Stimulated activated CD4-positive, alpha-beta T cell treated with anti-CD3 and anti-CD28 coated beads, Interleukin-4, amount 100 ng/mL, for 48 hours (primary cell): ENCODE measurements at places on chromosomes 3 and 15.
A peak's percentile ranks its signal among the peaks of the same experiment; 100 is the strongest.

GRCh38 chr15:34855413-34855812, 60.1 kb upstream of the ACTC1 start:
- no peak for DNase-seq

DNA sequence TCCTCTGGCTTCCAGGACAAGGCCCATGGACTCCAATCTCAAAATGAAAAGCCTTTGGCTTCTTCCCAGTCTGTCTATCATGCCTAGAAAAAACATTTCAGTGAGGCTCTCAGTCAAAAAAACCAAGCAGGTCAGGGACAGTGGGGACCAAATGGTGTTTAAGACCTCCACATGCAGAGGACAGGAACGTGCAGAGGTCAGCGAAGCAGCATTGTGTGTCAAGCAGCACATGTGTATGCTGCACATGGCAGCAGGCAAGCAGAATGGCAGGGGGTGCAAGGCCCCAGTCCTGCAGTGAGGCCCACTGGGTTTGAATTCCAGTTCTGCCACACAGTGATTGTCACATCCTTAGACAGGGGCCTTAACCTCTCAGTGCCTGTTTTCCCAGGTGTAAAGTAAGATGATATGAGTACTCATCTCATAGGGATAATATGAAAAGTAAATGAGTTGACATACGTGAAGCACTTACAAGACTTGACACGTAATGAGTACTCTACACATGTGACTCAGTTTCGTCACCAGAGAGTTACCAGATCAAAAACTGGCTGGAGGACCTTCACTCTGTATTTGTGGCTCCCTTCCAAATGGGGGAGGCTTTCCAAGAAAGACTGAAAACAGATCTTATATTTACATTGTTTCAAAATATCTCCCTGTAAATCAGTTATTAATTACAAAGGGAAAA, 11.2 kb downstream of the STIMATE start:
- no peak for DNase-seq

- no peak for DNase-seq
Measured at GRCh38 chr15:85620690-85621049, 174.1 kb downstream of the KLHL25 start.

DNA sequence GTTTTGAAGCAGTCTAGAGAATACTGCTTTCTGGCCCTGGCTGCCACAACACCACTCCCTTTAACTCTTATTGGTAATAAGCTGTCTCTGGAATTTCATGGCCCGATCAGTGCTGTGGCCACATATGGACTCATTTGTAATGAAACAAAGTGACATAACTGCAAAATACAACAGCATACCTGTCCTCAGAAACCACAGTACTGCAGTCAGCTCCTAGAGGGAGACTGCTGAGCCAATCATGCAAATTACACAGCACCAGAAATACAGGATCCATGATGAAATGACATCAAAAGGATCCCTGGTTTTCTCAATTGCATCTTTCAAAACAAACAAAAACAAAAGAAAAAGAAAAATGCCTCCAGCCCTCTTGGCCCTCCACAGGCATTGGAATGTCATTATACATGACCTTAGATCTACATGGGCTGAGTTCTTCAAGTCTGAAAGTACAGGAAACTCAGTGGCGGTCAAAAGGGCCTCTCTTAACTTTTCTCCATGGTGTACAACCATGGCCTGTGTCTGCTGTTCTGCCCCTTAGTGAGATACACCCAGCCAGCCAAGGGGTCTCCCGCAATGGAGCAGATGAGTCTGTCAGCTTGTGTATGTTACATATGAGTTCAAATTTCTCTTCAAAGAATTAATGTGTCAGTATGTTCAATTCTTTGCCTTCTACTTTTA, 24.9 kb upstream of the KBTBD12 start:
- no peak for DNase-seq

DNA sequence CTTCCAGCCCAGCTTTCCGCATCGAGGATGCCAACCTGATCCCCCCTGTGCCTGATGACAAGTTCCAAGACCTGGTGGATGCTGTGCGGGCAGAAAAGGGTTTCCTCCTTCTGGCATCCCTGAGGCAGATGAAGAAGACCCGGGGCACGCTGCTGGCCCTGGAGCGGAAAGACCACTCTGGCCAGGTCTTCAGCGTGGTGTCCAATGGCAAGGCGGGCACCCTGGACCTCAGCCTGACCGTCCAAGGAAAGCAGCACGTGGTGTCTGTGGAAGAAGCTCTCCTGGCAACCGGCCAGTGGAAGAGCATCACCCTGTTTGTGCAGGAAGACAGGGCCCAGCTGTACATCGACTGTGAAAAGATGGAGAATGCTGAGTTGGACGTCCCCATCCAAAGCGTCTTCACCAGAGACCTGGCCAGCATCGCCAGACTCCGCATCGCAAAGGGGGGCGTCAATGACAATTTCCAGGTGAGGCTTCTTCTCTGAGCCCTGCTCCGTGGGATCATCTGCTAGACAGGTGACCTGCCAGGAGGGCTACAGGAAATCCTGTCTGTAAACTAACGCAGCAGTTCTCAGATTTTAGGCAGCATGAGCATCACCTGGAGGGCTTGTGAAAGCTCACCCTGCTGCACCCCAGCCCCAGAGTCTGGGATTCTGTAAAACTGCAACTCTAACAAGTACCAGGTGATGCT, 1.6 kb downstream of the THBS1 start:
- DNase-seq: no peak

GRCh38 chr3:64244011-64244942, 19.0 kb upstream of the PRICKLE2 start:
- no peak for DNase-seq

GRCh38 chr3:128804811-128805155, 74.6 kb upstream of the ACAD9 start:
- no peak for DNase-seq

GRCh38 chr3:129314386-129315222, 35.9 kb downstream of the HMCES start:
- peak; percentile 43 for DNase-seq

- no peak for DNase-seq
Measured at GRCh38 chr3:132573797-132574211, 23.3 kb upstream of the ACKR4 start.

DNA sequence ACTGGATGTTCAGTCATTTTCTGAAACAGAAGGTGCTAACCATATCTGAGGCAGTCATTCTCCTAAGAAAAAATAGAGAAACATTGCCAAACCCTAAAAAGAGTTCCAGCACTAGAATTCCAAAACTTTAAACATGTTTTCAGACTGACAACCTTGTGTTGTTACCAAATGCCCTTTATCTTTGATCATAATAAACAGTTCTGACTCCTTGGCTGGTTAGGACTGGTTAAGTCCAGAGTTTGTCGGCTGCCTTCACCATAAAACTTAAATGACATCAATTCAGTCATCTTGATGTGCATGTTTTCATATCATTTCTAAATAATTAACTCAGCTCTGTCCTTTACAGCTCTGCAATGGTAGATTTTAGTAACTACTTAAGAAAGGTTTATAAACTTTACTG, 68.0 kb downstream of the COL8A1 start:
- DNase-seq: no peak

GRCh38 chr3:171354049-171354705, 106.0 kb downstream of the TNIK start:
- no peak for DNase-seq

DNA sequence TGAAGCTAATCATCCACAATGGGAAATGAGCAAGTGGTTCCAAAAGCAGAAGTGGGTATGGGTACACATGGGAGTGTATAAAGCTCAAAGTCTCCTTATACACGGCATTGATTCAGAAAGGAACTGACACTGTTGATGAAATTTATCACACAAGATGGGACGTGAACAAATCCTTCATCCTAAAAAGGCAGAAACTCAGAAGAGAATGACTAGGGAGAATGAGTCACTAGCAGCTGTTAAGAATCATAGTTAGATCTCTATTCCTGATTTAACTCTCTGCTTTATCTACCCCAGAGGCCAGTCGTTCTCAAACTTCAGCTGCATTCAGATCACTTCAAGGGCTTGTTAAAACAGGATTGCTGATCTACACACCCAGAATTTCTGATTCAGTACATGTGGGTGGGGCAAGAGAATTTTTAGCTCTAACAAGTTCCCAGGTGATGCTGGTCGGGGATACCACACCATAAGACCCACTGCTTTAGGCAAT, 97.7 kb upstream of the PHLDB2 start:
- DNase-seq: no peak

DNA sequence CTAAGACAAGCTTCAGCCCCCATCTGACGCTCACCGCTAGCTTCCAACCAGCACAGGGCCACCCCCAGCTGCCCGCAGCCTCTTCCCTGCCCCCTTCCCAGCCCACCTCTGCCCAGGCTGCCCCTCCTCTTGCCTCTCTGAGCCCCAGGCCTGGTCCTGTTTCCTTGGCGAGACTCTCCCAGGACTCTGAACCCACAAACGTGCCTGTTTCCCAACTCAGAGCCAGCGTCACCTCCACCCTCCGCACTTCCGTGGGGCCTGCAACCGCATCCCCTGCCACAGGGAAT, 35.0 kb downstream of the ZXDC start:
- DNase-seq: no peak

- no peak for DNase-seq
Measured at GRCh38 chr3:64361962-64362735, 136.9 kb upstream of the PRICKLE2 start.

DNA sequence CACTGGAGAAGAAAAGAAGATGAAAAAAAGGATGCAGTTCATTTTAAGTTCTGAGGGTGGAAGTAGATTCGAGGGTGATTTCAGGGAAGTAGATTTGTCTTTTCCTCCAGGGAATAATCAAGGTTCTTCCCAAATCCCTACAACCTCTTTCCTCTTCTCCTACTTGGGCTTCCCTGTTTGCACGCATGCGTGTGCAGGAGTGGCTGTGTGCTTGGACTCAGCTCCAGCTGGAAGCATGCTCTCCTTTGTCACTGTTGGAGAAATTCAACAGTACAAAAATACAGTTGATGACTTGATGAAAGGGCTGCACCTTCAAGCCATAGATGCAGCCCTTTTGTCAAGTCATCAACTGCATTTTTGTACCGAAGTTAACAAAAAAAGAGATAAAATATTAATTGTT, 3.8 kb downstream of the OR5K2 start:
- DNase-seq: no peak

GRCh38 chr3:17755836-17756235, 13.4 kb upstream of the TBC1D5 start:
- no peak for DNase-seq

GRCh38 chr3:128701342-128702212, 24.4 kb upstream of the RAB7A start:
- DNase-seq: no peak

DNA sequence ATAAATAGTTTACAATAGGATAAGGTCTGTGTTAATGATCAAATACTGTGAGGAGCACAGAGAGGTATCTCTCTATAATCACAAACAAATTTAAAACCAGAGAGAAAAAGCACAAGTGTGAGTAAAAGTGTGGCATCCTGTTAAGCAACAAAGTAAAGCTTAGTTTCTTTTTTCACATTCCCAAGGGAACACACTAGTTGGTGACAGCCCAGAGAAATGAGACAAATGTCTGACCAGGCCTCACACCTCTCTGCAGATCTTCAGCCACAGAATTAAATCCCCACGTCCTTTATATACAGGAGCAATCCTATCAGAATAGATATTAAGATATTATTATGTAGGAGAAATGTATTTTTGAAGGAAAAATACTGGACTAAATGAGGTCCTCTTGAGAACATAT, 2.7 kb downstream of the FBN1 start:
- no peak for DNase-seq

DNA sequence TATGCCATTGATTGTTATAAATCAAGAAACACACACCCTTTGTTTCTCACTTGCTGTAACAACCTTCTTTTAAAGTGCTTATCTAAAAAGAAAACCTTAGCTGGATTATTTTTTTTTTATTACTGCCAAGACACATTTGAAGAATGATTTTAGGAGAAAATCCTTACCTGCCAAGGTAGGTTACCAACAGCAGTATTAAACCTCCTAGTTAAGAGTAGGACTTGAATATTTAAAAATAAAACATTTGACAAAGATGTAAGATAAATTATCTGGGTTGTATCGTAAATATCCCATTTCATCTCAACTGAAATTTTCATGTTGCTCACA, 192.1 kb downstream of the PDZRN3 start:
- DNase-seq: no peak

DNA sequence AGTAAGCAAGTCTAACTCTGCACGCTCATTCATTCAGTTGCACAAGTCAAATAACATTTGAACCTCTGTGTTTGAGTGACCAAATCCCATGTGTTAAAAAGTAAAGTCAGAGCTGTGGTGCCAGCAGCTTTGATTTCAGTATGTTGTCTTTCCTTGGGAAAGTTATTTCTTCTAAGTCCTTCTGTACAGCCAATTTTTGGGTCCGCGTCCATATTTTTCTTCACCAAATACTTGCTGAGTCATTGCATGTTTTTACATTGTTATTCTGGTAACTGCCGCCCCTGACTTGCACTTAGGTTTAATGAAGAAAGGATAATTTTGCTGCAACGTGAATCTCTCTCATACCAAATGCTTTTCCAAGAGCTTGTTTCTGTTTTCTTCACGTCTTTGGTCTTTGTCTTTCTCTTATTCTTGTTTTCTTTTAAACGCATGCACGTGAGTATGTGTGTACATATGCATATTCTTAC, 56.7 kb downstream of the PLS1 start:
- DNase-seq: no peak

DNA sequence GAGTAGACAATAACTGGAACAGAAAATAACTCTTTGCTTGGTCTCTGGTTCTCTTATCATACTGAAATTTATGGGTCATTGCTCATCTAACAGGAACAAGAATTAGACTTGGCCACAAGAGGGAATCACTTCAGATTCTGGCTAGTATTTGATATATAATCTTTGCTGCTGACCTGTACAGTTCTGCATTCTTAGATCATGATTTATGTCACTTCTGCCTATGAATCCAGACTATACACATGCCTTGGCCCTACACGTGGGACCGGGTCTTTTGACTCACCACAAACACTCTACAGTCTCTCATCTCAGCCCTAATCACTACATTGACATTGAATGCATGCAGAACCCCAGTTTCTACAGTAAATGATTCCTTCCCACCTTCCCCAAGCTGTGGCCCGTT, 162.5 kb upstream of the SOX2 start:
- no peak for DNase-seq

- no peak for DNase-seq
Measured at GRCh38 chr15:99614749-99615288, 49.0 kb downstream of the MEF2A start.

DNA sequence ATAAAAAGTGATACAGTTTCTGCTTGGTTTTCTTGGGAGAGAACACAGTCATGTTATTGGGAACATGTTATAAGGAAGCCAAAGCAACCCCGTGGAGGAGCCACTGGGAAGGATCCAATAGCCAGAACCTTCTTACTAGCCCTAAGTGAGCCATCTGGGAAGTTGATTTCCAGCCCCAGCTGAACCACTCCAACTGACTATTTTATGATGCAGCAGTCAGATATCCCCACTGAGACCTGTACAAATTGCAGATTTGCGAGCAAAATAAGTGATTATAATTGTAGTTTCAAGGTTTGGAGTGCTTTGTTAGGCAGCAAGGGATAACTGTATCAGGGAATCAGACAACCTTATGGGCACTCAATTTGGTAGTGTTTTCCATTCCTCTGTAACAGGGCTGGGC, 43.3 kb upstream of the ZPLD1 start:
- DNase-seq: no peak
